ENCODE measurements at places on chromosomes 5 and 9.

DNA sequence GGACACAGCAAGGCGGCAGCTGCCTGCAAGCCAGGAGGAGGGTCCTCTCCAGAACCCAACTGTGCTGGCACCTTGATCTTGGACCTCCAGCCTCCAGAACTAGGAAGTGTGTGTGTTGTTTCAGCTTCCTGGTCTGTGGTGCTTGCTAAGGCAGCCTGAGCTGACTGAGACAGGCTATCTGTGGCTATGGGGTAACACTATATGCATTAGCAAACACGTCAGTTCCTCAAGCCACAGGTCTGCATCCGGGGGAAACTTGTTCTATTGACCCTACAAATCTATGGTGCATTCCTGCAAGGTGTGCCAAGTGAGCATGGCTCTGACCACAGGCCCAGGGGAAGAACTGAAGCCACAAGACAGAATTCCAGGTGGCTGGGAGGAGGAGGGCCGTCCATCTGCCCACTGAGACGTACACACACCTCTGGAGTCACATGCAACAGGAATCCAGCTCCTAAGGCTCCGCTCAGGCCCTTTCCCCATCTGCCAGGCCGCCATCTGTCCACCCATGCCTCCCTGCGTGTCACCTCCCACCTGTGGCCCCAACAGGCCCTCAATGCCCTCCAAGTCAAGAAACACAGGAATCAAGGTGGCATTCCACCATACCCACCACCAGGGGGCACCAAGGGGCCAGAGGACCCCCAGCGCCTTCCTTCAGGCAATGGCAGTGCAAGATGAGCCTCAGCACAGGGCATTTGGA, 174.9 kb downstream of the ROR2 start:
- peak; percentile 59 for DNase-seq

DNA sequence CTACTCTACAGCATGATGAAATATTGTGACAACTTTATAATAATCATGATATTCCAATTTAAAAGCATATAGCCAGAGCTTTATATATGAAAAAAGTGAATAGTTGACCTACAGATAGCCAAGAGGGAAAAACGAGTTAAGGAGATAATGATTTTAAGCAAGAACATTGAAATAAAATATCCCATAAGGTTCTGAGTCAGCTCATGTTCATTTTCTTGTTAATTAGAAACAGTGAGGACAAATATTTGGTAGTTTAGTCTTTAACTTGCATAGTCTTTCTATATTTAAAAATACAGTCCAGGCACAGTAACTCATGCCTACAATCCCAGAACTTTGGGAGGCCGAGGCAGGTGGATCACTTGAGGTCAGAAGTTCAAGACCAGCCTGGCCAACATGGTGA, 55.8 kb upstream of the CDH6 start:
- no peak for DNase-seq

- DNase-seq: no peak
Measured at GRCh38 chr5:126686451-126687126, 85.8 kb downstream of the PHAX start.

GRCh38 chr5:21574961-21575360, 1278.2 kb downstream of the CDH12 start:
- no peak for DNase-seq

DNA sequence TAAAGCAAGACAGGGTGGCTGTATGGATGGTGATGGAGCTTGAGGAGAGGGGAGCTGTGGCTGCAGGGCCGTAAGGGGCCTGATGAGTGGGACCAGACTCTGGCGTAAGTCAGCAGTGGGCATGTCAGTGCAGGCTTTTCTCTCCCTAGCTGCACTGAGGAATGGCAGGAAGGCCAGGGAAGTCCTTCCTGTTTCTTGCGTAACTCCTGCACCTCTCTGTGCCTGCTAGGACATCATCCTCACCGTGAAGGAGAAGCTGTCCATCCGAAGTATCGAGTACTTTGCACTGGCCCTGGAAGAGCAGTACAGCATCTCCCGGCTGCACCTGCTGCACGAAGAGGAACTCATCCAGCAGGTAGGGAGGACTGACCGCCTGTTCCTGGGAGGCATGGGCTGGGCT, 24.1 kb upstream of the TRMT10B start:
- DNase-seq: no peak

GRCh38 chr9:73437758-73438157, 286.1 kb downstream of the ANXA1 start:
- no peak for DNase-seq

DNA sequence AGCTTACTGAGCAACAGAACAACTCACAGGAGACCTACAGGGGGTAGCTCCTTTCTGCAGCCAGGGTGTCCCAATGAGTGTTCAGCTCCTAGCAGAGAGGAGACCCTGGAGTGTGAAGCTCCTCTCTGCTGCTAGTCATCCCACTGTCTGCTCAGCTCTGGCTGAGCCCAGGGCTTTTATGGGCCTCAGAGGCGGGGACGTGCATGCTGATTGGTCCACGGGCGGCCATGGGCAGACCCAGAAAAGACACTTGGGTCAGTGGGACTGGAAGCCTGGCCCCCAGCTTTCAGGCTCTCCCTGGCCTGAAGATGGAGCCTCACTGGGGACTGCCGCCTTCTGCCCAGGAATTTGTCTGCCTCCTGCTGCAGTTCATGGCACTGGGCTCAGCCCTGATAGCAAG, 40.6 kb downstream of the TSPAN17 start:
- DNase-seq: no peak

GRCh38 chr9:13351778-13352386, 72.4 kb upstream of the MPDZ start:
- no peak for DNase-seq

DNA sequence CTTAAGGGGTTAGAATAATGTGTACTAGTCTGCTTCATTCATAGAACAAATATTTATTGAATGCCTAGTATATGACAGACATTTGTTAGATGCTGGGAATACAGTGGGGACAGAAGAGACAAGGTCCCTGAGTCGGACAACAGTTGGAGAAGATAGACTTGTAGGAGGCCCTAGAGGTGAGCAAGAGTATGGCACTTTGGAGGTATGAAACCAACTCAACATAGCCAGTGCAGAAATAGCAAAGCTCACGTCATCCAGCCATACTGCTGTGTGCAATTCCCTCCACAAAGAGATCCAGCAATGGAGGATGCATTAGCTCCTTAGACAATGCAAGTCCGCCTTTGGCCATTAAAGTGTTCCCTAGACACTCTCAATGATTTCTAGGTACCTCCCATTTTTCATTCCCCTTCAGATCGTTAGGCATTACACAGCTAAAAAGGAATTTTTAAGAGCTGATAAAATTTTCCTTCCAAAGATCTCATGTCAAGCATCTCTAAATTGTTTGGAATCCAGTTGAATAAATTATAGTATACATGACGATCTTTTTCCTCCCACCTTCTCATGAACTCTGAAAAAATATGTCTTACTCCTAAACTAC, 1949.6 kb upstream of the WWC1 start:
- DNase-seq: no peak

- peak; percentile 22 for DNase-seq
Measured at GRCh38 chr9:89358376-89358916, 40.1 kb downstream of the SECISBP2 start.

GRCh38 chr5:90997082-90997481, 386.0 kb downstream of the ARRDC3 start:
- DNase-seq: no peak

GRCh38 chr5:125634216-125634835, 788.9 kb upstream of the GRAMD2B start:
- DNase-seq: no peak

GRCh38 chr5:124053340-124053739, 541.4 kb downstream of the CSNK1G3 start:
- no peak for DNase-seq

DNA sequence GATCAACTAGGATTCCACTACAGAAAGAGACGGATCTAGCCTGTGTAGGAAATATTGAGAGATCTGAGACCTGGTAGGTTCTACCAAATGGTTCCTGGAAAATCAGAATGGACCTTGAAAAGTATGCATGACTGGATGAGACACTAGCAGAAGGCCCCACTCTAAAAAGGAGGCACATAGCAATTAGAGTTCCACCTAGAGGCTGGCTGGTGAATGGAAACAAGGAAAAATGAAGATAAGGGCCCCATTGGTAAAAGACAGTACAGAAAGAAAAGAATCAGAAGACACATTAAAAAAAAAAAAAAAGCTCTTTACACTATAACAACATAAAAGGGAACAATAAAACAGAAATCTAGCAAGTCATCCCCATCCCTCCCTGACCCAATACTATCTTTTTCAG, 518.5 kb downstream of the NR2F1-AS1 start:
- DNase-seq: no peak

- no peak for DNase-seq
Measured at GRCh38 chr5:68968429-68968828, 125.4 kb upstream of the SLC30A5 start.

- DNase-seq: no peak
Measured at GRCh38 chr5:10017786-10018185, 231.9 kb downstream of the ATPSCKMT start.

DNA sequence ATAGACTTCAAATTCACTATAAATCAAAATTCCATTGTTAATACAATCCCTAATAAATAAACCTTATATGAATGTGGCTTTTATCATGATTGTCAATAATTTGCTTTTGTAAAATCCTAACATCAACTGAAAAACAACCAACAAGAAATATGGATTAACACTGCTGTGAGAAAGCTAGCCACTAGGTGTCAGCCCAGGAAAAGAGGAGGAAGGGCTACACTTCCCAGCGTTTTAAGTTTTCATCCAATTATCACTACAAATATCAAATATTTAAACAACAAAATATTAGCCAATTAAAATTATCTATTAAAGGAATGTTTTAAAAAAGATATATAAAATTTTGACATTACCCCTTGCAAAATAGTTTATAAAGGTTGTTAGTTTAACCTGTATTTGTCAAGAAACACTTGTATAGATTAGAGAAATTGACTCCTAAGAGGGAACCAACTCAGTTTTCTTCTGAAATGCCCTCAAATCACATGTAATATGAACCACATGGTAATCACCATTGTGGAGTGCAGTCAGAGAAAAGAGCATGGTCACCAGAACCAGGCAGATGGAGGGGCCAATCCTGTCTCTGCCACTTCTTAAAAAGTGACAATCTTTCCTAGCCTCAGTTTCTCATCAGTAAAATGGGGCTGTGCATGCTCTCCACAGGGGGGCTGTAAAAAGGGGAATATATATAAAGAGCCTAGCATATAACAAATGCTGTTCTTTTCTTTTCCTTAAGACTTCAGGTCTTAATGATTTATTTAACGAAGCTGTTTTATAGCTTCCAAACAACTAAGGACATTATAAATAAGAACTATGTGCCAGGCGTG, 188.2 kb downstream of the CRB2 start:
- DNase-seq: no peak

DNA sequence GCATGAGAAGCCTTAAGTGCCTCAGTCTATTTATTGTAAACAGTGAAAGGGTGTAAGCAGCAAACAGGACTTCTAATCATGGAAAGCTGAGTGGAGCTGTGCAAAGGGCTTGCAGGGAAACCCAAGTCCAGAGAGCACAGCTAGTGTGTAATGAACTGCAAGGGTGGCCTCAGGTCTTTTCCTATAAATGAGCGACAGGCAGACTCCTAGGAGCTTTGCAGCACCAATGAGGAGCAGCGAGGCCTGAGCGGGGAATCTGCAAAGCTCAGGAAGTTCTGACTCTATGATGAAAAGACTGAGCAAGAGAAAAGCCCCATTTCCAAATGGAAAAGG, 250.1 kb upstream of the MAP3K1 start:
- DNase-seq: no peak

DNA sequence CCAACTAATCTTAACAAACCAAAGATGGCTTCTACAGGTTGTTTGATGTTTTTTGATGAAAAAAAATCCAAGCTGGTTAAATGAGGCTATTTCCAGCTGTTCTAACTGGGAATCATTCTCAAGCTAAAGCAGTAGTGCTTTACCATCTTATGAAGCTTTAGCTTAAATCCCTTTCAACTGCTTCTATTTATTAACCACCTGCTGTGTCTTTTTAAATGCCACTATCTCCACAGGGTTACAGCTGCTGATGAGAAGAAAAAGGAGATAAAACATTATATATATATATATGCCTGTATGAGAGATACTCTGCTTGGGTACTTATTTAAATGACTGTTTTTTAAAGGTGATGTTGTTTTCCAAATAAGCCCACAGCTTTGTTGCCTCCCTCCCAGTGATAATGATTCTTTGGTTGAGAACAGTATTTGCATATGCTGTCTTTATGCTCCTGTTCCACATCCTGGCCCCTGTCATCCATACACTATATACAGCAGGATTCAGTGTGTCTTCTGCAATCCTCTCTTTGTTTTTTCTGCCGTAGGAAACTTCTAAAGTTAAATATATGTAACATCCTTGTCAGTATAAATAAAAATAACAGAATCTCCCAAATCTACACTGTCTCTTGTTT, 164.0 kb downstream of the PAM start:
- DNase-seq: no peak

- DNase-seq: no peak
Measured at GRCh38 chr9:31908891-31909480, 475.5 kb upstream of the ACO1 start.

GRCh38 chr5:160251406-160252155, 22.3 kb downstream of the FABP6 start:
- no peak for DNase-seq

DNA sequence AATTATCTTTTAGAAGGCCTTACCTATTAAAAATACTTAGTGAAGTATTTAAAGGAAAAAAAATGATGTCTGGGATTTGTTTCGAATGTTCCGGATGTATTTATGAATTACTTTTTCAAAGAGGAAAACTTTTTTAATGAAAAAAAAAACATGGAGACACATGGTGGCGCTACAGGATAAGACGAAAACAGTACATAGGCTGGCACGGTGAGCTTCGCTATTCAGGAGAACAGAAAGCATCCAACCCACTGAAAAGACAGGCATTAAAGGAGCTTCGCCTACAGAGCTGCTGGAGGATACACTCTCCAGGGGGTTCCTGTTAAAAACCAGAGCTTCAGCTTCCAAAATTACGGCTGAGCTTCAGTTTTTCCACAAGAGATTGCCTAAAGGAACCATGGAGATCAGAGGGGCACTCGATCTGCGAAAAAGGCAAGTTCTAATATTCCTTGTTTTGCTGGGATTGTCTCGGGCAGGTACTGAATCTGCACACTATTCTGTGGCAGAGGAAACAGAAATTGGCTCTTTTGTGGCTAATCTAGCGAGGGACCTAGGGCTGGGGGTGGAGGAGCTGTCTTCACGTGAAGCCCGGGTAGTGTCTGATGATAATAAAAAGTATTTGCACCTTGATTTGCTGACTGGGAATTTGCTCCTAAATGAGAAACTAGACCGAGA, at the start of gene PCDHB14:
Gene PCDHB14 (plus strand): TSS at position 232 of the 672 bp plus-strand sequence. CDS start 163 bp downstream, at position 395.
- no peak for DNase-seq

DNA sequence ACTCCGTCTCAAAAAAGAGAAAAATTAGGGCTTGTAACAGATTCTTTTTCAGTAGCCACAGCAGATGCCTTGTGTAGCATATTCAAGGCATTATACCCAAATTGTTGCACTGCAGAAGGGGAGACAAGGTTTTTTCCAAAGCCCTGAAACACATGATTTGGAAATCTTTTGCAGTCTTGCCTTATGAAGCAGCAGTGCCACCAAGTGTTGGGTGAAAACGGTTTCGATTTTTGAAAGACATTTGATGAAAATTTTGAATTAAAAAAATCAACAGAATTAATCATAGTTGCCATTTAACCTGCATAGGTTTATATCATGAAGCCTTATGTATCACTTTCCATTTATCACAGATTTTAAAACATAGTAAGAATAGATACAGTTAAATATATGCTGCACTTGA, 479.5 kb downstream of the TAF11L14 start:
- no peak for DNase-seq

GRCh38 chr9:69577123-69577522, 95.0 kb downstream of the APBA1 start:
- DNase-seq: no peak

- DNase-seq: no peak
Measured at GRCh38 chr9:758146-758545, 83.4 kb upstream of the DMRT1 start.

All from head of caudate nucleus (tissue), 42 donors.